ENCODE measurements at places on chromosomes 1 and 21.

GRCh38 chr1:3340548-3341235 lies 113.8 kb upstream of the ARHGEF16 start:
- DNase-seq, result no peak

GRCh38 chr1:101185421-101185820 lies 51.4 kb upstream of the S1PR1 start:
- DNase-seq, result peak; percentile 50

DNA sequence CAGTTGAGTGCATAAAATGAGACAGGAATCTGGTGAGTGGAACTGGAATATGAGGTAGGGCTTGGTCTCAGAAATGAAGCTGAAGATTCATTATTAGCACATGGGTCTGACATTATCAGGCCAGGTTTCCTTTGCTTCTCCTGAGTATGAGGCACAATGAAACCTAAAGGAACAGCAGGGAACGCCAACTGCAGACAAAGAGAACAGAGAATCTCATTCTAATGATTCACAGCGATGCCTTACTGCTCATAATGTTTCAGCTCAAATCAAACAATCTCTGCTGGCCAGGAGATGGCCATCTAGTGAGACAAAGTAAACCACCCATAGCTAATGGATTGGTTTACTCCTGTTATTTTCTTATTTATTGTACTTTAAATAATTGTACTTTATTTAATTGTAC lies 133.5 kb downstream of the C1orf21 start:
- DNase-seq, result no peak

DNA sequence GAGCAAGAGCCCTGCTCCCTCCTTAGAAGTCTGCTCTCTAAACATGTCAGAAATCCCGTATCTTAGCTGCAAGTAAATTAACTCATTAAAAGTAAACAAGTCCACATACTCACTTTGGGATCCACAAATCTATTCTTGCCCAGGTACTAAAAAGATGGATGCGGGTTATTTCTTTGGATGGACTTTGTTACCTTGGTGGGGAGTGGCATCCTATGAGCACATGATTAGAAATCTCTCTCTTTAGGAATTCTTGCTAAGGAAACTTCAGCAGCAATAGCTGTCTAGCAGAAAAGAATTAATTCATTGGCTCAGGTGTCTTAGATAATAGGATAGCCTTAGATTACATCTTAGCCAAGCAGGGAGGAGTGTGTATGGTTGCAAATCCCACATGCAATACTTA lies 25.2 kb downstream of the NRDC start:
- no peak for DNase-seq

GRCh38 chr1:217089361-217090014 lies 366.3 kb upstream of the ESRRG start:
- DNase-seq, result peak; percentile 62

- no peak for DNase-seq
Observed at GRCh38 chr1:41659903-41660302, 175.4 kb upstream of the EDN2 start.

- no peak for DNase-seq
Observed at GRCh38 chr21:17818186-17819113, 706 bp downstream of the C21orf91 start.

DNA sequence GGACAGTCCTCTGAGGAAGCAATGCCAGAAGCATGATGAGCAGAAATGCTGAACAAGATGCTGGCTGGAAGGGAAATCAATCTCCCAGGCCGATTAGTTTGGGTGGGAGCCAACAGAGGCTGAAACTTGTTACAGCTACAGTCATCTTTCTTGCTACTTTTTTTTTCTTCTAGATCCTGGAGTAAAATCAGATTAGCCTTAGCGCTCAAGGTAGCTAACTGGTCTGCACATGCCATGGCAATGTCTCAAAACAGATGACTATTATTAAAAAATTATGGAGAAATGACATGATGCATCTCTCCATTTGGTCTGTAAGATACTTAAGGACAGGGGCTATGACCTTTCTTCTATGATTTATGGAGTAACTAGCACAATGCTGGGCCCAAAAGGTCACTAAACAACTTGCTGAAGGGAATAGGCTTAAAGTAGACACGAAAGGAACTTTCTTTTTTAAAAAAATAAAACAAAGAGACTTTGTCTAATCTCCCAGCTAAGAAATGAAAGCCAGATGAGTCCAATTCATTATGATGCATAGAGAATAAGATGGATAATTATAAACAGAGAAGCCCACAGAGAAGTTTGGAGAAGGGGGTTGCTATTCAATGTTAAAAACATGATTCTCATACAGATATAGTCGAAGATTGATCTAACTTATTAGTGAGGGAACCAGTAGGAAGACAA lies 42.5 kb downstream of the UTP25 start:
- no peak for DNase-seq

- DNase-seq, result no peak
Observed at GRCh38 chr1:35449334-35450008, 107.7 kb downstream of the KIAA0319L start.

DNA sequence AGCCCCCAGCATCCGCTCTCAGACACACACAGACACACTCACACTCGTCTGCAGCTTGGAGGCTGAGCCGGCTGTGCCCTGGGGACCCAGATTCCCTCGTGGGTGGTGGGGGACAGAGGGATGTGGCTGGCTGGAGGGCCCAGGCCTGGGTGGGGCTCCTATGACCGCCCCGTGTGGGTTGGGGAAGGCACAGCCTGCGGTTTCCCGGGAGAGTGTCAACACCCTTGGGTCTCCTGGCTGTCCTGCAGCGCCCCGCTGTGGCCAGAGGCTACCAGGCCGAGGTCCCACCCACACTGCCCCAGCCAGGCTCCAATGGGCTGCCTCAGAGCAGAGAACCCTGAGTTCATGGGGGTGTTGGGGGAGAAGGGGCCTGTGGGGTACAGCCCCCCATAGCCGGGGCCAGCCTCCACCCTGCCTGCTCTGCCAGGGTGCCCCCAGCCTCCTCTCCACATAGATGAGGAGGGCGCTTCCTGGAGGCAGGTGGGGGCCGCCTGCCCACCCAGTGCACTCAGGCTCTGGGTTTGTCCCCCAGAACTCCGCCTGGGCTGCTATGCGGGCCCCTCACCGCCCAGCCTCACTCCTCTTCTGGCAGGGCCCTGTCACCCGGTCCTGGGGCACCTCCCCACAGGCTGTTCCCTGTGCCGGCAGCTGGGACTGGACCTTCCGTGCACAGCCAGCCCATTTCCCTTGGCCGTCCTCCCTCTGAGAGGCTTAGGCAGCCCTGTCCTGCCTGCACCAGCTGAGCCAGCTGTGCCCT lies at the start of gene TTC34:
Gene TTC34, minus strand, starts transcription at position 159 of the 757 bp plus-strand sequence. CDS start 866 bp downstream, outside the sequence.
- no peak for DNase-seq

GRCh38 chr1:25472471-25472870 lies 41.8 kb downstream of the MACO1 start:
- DNase-seq, result no peak

DNA sequence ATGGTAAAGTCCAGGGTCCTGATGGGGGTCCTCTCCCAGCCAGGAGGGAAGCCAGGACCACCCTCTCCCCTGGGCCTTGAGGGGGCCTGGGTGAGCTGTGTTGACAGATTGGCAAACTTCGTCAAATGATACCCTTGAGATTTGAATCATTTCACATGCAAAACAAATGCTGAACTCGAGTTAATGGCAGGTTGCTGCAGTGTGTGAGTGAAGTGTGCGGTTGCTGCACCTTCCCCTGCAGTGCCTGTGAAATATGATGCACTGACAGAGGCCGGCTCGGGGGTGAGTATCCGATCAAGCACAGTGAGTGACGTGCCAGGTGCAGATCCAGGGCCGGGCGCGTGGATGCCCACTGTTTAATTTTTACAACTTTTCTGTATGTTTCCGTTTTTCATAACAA lies 5.7 kb upstream of the KRTAP12-1 start:
- no peak for DNase-seq

GRCh38 chr1:60173006-60173405 lies 99.4 kb upstream of the C1orf87 start:
- no peak for DNase-seq

DNA sequence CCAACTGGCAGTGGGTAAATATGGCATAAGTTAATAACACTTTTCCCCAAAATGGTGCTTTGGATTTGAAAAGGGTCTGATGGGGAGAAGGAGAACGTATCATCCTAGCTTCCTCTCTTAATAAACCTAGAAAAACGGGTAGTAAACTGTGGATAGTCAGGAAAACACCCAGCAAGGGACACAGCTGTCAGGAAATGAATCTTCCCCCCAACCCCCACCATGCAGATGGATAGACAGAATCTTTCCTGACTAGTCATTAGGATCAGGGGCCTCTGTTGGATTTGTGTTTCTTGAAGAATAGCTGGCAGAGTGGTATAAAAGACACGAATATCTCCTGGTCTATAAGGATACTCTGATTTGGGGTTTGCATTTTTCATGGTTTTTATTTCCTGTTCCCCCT lies 22.5 kb upstream of the LAX1 start:
- DNase-seq, result no peak

DNA sequence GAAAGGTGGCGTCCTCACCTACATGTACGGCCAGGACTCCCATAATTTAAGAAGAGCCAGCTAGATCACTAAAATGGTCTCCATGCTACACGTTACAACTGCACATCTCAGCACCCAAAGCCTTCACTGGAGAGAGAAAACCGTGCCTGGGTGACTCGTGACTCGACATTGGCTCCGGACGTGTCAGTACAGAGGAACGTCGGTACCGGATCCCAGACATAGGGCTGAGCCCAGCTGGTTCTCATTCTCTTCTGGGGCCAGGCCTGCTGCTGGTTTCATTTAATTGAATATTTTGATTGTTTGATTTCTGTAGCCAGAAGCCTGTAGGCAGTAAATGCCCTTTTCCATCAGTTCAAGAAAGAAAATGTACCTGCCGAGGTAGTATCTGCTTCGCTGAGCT lies 93.1 kb downstream of the HHIPL2 start:
- DNase-seq, result no peak

DNA sequence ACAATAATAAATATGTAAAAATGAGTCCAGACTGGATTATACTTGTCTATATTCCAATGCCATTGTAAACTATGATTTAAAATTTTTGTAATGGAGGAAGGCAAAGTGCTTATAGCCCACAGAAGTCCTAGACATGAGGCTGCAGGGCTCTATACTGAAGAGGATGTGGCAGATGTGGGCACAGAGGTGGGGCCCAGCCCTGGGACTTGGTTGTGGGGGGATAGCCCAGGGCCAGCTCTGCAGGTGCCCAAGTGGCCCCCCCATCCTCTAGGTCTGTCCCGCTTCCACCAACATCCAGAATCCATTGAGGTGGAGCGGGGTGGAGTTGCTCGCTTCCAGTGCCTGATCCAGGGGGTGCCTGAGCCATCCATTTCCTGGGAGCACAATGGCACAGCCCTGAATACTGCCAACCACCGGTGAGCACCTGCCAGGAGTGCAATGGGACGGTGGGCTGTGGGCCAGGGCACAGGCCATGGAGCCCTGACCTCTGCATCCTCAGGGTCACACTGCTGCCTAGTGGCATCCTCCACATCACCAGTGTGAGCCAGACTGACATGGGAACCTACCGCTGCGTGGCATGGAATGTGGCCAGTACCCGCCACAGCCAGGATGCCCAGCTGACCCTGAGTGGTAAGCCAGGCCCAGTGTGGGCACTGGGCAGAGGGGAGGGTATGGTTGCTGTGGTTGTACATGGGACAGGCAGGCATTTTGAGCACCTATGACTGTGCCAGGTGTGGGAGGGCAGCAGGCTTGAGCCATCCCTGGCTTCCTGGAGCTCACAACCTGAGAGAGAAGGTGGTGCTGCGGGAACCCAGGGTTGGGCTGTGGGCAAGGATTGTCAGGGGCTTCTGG lies 21.0 kb downstream of the SLC27A3 start:
- DNase-seq, result no peak

- peak; percentile 75 for DNase-seq
Observed at GRCh38 chr1:32538887-32539583, at the start of gene ZBTB8A. Gene ZBTB8A (plus strand): TSS chr1:32539427. CDS start chr1:32592932, 53,505 bp downstream.

- no peak for DNase-seq
Observed at GRCh38 chr21:40757366-40757765, 89.6 kb downstream of the DSCAM start.

DNA sequence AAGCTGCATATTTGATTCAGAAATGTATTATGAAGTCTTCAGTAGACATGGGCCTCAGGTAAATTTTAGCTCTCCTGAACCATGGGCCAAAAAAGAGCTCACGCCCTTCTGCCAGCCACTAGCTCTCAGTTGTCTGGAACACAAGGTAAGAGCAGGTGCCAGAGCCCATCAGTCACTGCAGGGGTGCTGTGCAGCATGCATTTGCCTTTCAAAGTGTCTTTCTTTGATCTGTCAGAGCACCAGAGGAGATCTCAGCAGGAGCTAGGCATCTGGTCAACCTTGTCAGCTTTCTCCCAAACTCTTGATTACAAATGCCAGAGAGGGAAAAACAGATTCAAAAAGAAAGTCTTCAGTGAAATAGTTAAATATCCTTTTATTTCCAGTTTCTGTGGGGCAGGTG lies 332.3 kb downstream of the COL11A1 start:
- no peak for DNase-seq

DNA sequence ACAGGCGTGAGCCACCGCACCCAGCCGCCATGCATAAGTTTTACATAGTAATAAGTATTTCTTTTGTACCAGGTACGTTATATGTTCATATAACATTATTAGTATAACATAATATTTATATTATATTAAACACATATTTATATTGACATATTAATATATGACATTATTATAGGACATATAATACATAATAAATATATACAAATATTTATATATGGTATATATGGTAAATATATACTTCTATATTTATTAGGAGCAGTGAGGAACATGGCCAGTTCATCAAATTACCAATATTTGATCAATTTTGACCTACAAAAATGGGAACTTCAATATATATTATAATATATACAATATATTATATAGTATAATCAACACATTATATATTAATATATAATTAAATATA lies 245.9 kb upstream of the FGGY start:
- DNase-seq, result no peak

- DNase-seq, result no peak
Observed at GRCh38 chr1:5389101-5389885, 602.9 kb downstream of the NPHP4 start.

- DNase-seq, result no peak
Observed at GRCh38 chr1:215484171-215484939, 82.7 kb upstream of the KCTD3 start.

DNA sequence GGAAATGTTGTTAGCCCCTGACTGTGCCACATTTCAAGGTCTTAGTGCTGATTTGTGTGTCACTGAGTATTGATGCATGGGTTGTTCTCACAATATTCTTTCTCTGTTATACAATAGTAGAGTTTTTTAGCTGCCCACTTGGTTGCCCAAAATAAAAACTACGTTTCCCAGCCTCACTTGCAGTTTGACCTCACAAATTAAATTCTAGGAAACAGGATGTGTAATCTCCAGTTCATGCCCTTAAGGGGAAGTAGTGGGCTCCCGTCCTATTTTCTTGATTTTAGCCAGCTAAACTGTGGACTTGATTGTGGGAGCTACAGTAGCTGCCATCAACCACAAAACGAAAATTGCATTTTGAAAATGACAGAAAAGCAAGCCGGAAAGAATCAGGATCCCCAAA lies 27.3 kb upstream of the LAMC1 start:
- no peak for DNase-seq

DNA sequence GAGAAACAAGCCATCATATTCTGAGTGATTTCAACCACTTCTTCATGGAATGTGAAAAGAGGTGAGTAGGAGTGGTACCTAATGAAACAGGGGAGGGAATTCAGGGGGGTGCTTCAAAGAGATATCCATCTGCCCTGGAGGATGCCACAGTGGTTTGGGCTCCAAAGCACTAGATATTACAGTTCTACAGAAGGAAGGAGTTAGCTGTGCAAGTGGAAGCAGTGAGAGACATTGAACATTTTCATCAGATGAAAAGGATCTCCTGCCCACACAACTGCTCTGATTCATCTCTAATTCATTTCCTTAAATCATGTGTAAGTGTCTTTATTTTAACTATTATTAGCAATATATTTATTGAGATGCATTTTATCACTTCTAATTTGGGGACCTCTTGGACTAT lies 2.8 kb upstream of the RGS5 start:
- peak; percentile 23 for DNase-seq

- DNase-seq, result no peak
Observed at GRCh38 chr1:114208714-114209113, 55.0 kb upstream of the SYT6 start.

Data from kidney glomerular epithelial cell (primary cell).